Activated gamma-delta T cell treated with Interleukin-2 at 50 U/mL for 16 hours (primary cell): ENCODE measurements at places on chromosomes 13 and 19.
A peak's percentile ranks its signal among the peaks of the same experiment; 100 is the strongest.

DNA sequence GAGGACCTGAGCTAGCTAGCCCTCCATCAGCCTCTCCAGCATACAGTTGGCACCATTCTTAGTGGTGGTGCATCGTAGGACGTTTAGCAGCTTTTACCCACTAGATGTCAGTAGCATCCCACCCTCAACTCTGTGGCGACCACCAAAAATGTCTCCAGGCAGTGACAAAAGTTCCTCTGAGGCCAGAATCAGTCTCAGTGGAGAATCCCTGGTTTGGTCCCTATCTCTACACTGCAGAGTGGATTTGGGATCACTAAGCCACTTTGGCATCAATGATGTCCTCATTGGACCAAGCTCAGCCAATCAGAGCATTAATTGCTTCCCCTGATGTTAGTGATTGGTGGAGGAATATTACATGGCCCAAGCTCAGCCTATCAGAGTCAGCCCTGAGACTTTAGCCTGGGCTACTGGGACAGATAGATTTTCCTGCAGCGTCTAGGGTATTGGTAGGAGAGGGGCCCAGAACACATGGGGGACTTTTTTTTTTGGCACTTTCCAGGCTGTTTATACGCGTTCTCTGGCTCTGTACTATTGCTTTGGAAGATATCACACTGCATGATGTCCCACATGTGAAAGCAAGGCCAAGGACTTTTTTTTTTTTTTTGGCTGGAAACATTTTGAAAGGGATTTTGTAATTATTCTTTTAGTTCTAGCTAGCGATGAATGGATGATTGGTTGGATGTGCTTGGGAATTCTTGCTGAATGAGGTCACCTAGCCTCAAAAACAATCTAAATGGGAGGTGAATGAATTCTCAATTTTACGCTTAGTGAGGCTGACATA, 7.0 kb downstream of the TMEM221 start:
- DNase-seq, result peak; percentile 15

- DNase-seq, result no peak
Observed at GRCh38 chr13:73275163-73275562, 216.4 kb downstream of the KLF5 start.

DNA sequence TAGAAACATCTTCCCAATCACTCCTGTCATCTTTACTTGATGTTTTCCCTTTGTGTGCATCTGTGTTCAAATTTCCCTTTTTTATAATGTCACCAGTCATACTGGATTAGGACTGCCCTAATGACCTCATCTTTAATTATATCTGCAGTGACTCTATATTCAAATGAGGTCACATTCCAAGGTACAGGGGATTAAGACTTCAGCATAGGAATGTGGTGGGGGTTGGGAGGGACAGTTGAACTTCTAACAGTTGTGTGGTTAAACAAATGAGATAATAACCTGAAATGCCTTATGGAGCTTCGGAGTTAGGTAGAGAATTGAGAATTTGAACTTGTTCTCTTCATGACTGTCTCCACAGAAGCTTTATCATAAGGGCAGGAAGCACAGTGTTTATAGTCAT, 23.0 kb downstream of the PAN3 start:
- no peak for DNase-seq

GRCh38 chr13:46315036-46315435, 72.0 kb downstream of the RUBCNL start:
- DNase-seq, result no peak

DNA sequence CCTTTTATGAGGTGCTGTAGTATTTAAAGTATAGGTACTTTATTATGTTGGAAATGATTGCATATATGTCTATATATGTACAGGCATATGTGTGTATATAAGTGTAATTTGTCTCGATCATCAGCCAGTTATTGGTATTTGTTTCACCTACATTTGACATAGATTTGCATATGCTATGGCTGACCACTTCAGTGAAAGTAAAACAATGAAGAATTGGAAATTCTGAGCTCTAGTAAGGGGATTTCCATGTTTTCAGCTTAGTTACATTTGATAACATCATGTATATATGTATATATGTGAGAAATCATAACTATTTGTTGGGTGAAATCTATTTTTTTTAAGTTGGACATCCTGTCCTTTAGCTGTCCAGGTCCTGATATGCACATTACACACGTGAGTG, 1303.9 kb downstream of the EFNB2 start:
- no peak for DNase-seq

DNA sequence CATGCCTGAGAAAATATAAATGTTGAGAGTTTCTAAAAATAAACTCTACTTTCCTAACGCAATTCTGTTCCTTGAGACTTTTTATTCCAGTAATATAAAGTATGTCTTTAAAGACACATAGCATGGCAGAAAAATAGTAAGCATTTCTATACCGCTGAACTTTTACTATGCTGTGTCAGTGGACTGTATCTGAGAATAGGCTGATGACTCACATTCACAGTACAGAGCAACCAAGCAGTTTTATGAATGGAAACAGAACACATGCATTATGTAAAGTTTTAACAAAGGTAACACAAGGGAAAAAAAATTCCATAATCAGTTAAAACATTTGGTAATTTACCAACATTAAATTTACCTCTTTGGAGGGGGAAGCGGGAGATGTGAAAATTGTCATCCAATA, 38.4 kb downstream of the ZDHHC20 start:
- no peak for DNase-seq

DNA sequence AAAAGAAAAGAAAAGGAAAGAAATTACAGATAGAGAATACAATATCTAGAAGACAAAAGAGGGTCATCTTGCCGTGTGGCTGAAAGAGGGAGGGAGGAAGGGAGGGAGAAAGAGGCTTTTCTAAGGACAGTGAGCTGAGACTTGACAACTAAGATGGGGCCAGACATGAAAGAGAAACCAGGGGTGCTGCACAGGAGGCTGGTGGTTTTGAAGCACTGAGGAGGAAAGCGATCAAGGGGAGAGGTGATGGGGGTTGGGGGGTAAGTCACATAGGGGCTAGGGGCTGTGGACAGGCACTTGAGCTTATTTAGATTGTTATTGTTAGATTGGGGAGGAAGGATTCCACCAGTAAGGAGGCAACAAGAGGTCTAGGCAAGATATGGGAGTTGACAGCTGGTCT, 17.3 kb downstream of the PNPLA6 start:
- no peak for DNase-seq

GRCh38 chr13:73138638-73139491, 80.1 kb downstream of the KLF5 start:
- DNase-seq, result no peak

DNA sequence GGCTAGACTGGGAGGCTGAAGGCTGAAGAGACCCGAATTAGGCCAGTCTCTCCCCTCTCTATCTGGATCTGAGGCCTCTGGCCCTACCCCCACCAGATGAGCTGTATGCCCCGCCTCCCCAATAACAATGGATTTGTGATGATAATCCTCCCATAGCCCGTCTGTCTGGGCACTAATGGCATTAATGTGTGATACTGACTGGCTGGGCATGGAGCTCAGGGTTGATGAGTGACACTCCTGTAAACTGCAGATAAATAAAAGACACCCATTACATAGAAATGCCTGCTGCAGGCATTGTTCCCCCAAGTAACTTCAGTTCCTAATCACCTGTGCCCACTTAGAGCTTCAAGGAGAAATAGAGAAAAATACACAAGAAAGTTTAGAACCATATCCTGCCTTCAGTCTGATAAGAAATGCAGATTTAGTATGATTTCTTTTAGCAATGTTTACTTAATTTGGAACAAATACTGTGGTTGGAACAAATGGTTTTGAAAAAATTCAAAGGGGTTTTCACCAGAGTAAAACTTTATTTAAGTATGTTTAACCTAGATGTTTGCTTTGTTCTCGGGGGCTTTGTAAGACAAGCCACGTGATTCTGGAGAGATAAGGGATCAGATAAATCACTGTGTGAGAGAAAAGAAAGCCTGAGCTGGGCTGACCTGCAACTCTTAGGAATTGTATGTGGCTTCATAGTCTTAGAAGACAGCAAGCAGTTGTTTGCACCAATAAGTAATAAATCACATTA, 60.3 kb downstream of the TNFRSF19 start:
- DNase-seq, result no peak

DNA sequence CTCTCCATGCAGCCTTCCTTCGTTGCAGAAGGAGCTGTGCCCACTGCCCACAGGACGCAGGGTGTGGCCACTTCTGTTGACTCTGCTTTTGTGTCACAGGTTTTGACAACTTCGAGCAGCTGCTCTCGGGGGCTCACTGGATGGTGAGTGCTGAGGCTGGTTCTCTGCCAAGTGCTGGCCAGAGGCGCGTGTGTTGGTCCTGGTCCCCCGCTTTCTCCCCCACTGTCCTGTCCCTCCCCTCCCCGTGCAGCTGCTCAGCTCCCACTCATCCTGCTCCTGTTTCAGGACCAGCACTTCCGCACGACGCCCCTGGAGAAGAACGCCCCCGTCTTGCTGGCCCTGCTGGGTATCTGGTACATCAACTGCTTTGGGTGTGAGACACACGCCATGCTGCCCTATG, 10.6 kb upstream of the PDCD2L start:
- DNase-seq, result no peak

DNA sequence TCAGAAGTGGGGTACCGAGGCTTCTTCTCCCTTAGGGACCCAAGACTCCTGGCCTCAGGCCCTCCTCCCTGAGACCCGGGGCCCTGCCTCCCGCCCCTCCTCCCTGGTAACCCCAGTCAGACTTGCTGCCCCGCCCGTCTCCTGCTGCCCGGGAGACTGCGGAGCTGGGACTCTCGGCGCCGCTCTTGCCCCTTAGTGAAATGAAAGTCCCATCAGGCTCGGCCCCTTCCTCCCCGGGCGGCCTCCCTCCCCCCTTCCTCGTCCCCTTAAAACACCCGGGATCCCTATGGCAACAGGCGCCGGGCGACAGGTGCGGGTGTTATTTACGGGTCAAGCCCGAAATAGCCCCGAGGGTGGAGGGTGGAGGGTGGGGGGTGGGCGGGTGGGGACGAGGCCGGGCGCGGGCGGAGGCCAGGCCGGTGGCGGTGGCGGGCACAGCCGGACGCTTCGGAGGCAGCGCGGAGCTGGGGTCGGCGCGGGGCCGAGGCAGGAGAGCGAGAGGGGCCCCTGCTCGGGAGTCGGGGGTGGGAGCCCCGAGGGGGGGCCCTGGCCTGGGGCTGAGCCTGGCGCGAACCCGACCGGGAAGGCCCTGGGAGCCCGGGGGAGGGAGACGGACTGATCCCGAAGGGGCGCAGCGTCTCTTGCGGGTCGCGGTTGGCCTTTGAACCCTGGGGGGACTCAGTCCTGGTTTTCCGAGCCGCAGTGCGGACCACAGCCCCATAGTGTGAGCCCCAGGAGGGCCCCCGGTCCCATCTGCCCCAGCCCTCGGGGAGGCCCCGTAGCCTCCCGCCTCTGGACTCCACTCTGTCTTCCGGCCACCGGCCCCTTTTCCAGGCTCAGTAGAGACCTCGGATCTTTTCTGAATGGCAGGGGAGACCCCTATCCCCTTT, at the start of gene CACNG6:
Gene CACNG6, plus strand, starts transcription at position 414 of the 890 bp plus-strand sequence. CDS start 1,241 bp downstream, outside the sequence.
- no peak for DNase-seq

DNA sequence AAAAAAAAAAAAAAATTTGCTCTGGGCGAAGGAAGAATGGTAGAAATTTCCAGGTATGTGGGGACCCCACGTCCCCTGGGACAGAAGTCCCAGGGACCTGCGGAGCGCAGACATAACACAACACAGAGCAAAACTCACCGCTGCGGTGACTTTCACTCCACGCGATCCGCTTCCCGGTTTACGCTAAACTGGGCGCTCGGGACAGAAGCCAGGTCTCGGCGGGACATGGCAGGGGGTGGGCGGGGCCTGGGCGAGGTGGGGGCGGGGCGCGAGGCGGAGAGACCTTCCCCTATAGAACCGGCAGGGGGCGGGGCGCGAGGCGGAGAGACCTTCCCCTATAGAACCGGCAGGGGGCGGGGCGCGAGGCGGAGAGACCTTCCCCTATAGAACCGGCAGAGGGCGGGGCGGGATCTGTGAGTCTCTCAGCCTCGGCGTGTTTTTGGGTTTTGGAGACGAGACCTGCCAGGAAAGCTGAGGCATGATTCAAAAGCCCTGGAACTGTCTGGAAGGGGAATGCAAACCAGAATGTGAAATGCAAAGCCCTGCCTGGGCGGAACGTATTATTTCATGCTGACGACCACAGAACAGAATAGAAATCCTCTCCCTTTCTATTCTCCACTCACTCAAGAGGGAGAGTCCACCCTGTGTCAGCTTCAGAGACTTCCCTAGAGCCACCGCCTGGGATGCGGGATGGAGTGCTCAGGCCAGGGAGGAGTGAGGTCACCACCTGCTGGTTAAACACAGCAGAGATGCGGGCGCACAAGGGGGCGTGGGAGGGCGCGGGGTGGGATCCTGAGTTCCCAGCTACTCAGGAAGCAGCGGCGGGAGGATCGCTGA, 20.2 kb upstream of the ERVV-1 start:
- DNase-seq, result peak; percentile 74

- no peak for DNase-seq
Observed at GRCh38 chr13:23325191-23325590, 108.3 kb downstream of the SACS start.

DNA sequence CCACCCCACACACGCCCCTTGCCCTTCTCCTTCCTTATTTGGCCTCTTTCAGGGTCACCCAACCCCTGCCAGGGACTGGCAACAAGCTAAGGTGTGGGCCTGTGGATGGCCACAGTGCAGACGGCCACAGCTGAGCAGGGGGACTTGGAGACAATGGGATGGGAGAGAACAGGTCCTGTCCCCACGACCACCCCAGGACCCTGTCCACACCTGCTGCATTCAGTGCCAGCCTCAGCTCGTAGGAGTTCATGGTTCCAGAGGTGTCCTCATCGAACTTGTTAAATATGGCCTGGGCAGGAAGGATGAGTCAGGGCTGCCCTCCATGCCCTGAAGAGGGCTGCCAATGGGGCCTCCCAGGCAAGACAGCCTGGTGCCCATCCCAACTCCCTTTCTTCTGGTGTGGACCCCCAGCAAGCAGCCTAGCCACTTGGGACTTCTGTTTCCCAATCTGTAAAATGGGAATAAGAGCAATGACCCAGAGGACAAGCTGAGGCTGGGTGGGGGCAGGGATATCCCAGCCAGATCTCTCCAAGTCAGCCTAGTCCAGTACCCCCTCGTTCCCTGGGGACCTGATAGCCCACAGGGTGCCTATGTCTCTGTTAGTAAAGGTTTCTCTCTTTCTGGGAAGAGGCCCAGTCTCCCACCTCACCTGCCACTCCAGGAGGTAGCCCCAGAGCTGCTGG, 10.6 kb downstream of the CAPN12 start:
- no peak for DNase-seq

GRCh38 chr19:36100476-36100875, 10.5 kb upstream of the OVOL3 start:
- DNase-seq, result no peak

DNA sequence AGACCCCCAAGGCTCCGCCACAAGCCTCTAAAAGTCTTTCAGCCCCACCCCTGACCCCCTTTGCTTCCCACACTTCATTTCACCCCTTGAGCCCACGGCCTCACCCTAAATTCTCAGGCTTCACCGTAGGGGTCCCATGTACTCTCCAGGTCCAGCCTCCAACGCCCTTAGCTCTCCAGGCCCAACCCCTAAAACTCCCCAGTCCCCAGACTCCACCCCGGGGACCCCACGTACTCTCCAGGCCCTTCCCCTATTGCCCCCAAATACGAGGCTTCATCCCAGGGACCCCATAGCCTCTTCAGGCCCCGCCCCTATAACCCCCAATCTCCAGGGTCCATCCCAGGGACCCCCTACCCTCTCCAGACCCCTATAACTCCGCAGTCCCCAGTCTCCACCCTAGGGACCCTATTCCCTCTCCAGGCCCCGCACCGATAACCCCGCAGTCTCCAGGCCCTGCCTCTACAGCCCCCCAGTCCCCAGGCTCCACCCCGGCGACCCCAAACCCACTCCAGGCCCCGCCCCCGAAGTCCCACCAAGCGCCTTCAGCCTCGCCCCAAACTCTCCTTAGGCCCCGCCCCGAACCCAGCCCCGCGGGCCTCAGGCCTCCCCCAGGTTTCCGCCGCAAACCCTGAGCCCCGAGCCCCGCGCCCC, 619 bp downstream of the MED16 start:
- peak; percentile 48 for DNase-seq

GRCh38 chr13:106911627-106912026, 343.7 kb upstream of the ARGLU1 start:
- DNase-seq, result no peak
